Activated naive CD4-positive, alpha-beta T cell (primary cell): ENCODE measurements at places on chromosomes 3 and 15.

- DNase-seq: no peak
Measured at GRCh38 chr3:187750513-187751123, 5.3 kb upstream of the BCL6 start.

- no peak for DNase-seq
Measured at GRCh38 chr3:114567771-114568170, 273.9 kb downstream of the TIGIT start.

DNA sequence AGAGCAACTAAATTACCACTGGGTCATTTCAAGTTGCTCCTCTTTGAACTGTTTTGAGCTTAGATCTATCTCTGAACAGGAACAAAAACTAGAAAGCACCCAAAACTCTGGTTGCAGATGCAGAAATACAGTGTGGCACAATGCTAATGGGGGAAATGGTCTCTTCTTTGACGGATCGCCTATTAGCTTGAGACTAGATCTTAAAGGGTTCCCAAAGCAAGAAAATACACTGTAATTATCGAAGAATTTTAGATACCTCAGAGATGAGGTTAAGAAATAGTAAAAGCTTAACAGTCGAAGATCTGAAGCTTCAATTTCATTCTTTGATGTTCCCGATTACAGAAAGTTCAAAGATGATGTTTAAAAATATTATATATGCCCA is 818 bp downstream of the PPP1R2 start:
- DNase-seq: no peak

DNA sequence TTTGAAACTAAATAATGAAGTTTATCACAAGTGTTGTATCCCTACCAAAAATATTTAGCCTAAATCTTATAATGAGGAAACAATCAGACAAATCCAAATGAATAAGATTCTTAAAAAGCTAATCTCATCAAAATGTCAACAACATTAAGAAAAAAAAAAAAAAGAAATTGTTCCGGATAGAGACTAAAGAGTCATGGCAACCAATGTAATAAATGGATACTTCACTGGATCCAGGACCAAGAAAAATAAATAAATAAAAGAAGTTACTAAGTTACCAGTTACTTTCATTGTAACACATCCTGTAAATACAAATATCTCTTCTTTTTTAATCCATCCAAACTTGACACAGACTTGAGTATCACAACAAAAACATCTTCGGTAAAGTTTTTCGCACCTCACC is 607 bp downstream of the MRPL47 start:
- no peak for DNase-seq

GRCh38 chr15:89502867-89503595 is 6.6 kb upstream of the RHCG start:
- DNase-seq: no peak
